Astrocyte (in vitro differentiated cells and primary cell): ENCODE measurements at places on chromosomes 2 and 18. TPM values are rescaled to one million over a fixed set of nuclear protein-coding genes. Genes with fewer than 3 reads are reported as not detected.
A peak's percentile ranks its signal among the peaks of the same experiment; 100 is the strongest.

DNA sequence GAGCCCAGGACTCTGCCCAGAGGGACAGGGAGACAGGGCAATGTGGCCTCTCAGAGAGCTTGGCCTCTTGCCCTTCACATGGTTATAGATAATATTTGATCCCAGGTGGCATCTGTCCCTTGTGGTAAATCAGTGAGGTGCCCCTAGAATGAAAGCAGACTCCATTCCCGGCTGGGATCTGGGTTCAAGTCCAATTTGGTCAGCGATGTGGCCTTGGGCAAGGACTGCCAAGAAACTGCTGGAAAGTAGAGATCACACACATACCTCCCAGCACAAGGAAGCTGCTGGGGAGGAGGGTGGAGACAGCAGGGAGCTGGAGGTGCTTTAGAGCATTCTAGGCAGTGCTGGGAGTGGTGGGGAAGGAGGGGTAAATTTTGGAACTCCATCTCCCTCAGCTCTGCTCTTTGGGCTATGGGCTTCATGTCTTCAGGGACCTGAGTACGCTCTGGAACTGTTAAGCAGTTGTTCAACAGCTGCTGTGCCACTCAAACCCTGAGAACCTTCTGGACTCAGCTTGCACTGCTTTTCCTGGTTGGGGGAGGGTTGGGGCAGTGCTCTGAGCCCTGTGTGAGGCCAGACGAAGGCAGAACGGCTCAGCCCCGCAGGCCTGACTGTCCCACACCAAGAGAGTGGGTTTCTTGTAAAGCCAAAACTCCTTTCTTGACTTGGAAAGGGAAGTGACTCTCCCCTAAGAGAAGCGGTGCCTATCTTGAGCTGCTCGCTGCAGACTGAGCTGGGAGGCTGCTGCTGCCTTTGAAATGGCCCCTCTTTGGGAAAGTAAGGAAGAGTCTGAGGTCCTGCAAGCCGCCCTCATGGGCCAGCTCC, 23.0 kb downstream of the INPP5D start:
- DNase-seq = no peak

- DNase-seq = peak; percentile 39
Measured at GRCh38 chr2:105576440-105577241, 168.1 kb upstream of the NCK2 start.

DNA sequence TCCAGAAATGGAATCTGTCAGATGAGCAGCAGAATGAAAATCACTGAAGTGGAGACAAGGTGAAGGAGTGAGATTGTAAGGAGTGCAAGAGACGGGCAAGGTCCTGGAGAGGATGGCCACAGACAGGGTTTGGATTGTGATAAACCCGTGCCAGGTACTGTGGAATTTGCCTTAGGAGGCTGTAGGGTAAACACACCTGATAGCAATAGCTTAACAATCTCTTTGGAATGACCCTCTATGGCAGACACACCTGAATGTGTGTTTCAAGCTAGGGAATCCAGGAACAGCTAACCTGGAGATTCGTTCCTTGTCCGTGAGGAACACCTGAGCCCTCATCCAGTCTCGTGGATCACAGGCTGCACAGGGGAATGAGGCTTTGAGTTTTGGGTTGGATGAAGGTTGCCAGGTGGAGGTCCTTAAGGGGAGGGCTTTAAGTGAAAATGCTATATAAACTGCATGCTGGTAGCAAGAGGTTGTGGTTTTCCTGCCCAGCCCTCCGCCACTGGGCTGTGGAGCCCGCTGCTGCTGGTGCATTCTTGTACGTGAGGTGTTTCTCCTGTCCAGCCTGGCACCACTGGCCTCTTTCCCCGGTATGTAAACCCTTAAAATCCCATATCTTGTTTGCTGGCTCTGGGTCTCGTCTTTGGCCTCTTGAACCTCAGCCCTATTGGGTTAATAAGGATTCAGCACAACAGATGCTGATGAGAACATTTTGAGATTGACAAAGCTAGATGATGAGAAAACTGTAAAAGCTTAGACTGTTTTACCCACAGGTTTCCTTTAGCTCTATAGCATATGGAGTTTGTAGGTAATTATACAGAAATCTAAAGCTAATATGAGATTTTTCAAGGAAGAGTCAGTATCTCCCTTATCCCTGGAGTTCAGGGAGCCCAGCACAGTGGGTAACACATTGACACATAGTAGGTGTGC, 117.9 kb downstream of the ARHGAP15 start:
- DNase-seq = no peak

GRCh38 chr2:12720278-12720620, 3.5 kb downstream of the TRIB2 start:
- no peak for DNase-seq

- no peak for DNase-seq
Measured at GRCh38 chr2:217825469-217826235, 177.1 kb downstream of the TNS1 start.

GRCh38 chr2:55720417-55720816, 26.8 kb upstream of the PNPT1 start:
- no peak for DNase-seq

DNA sequence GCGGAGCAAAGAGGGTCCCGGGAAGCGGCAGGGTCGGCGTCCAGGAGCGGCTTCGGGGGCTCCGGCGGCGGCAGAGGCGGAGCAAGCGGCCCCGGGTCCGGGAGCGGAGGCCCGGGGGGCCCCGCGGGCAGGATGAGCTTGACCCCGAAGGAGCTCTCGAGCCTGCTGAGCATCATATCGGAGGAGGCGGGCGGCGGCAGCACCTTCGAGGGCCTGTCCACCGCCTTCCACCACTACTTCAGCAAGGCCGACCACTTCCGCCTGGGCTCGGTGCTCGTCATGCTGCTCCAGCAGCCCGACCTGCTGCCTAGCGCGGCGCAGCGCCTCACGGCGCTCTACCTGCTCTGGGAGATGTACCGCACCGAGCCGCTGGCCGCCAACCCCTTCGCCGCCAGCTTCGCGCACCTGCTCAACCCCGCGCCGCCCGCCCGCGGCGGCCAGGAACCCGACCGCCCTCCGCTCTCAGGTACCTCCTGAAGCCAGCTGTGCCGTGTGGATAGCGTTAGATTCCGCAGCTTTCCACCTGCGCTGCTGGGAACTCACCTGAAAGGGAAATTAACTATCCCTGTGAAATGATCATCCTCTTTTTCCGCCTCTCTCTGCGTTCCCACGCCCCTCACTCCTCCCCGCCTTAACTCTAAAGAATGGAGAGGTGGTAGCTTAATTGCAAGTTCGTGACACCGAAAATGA, 472 bp downstream of the CNOT11 start:
- peak; percentile 57 for DNase-seq

- no peak for DNase-seq
Measured at GRCh38 chr18:65721619-65722018, 29.2 kb upstream of the CDH7 start.

- no peak for DNase-seq
Measured at GRCh38 chr2:219082332-219082958, 21.7 kb upstream of the IHH start.

DNA sequence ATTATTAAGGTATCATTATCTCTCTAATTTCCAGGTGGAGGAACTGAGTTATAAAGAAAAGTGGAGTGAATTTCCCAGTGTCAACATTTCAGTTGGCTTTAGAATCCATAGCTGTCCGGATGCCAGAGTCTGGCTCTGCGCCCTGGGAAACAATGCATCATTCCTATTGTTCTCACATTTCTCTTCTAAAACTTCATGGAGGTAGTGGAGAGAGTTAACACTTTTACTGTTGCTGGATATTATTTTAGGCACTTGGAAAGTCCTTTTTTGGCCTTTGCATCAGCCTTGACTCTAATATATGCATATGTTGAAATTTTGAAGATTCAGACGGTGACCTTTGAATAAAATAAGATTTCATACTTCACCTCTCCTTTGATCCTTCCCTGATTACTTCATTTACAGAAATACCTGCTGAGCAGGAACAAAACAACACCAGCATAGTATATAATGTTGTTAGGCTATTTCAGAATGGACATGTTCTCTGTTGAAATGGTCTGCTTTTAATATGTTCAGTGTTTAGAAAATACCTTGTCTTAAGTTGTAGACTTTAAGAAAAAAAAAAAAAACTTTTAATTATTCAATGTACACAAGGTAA, 148.8 kb downstream of the EPHA4 start:
- peak; percentile 61 for DNase-seq

GRCh38 chr2:64342195-64343099, 111.5 kb upstream of the LGALSL start:
- no peak for DNase-seq

- DNase-seq = peak; percentile 56
Measured at GRCh38 chr18:55838841-55839240, 250.8 kb upstream of the TCF4 start.

- peak; percentile 47 for DNase-seq
Measured at GRCh38 chr18:4125224-4125623, 329.9 kb downstream of the DLGAP1 start.

DNA sequence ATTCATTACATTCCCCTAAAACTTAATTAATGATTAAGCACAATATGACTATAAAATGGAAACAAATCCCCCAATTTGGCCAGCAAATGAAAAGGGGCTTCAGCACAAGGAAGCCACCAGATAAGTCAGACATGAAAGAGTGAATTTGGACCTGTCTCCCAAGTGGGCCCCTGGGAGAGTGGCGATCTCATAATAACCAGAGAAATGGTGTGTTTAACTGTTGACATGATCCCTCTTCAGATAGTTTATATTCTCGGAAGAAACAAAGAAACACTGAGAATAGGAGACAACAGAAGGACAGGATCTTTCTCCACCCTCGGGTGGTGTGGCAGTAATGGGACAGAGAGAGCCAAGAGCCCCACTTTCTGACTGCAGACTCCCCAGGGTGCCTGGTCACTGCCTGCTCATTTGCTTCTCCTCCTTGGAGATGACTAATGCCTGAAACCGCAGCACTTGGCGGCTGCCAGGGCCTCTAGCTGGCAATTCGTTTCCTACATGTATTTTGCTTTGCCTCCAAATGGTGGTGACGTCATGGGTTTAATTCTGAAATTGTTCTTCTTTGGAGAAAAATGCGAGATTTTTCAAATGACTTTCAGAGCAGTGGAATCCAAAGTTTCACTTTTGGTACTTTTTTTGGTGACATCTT, 46.4 kb upstream of the SPP2 start:
- peak; percentile 97 for DNase-seq

GRCh38 chr2:15640261-15640711, 48.6 kb downstream of the DDX1 start:
- peak; percentile 76 for DNase-seq

- peak; percentile 32 for DNase-seq
Measured at GRCh38 chr18:9612215-9612830, 2.0 kb downstream of the PPP4R1 start.

DNA sequence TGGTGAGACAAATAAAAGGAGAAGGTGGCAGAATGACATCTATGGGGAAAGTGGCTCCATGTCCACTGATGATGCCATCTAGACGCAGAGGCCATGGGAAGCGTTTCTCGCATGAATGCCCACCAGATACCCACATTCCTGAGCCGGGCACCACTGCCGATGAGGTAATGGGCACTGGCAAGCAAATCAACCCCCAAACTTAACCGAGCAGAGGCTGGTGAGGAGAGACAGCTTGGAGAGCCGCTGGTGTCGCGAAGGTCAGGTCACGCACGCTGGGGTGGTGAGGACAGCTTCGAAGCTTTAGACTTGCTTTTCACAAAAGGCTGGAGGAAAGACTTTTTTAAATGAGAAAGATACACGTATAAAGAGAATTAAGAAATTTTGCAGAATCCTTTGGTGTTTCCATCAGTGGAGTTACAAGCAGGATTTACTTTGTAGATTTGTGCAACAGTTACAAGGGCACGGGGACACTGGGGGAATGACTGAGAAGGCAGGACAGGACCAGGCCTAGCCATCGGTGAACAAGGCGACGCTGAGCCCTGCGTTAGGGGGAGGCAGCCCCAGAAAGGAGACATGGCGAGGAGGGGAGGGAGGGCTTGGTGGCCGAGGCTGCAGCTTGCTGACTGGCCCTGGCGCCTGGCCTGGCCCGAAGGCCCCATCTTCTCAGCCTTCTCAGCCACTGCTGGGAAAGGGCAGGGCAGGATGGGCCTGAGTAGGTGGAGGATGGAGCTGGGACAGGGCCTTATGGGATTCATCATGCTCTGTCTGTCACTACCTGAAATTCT, 83.9 kb upstream of the HDAC4 start:
- DNase-seq = no peak

DNA sequence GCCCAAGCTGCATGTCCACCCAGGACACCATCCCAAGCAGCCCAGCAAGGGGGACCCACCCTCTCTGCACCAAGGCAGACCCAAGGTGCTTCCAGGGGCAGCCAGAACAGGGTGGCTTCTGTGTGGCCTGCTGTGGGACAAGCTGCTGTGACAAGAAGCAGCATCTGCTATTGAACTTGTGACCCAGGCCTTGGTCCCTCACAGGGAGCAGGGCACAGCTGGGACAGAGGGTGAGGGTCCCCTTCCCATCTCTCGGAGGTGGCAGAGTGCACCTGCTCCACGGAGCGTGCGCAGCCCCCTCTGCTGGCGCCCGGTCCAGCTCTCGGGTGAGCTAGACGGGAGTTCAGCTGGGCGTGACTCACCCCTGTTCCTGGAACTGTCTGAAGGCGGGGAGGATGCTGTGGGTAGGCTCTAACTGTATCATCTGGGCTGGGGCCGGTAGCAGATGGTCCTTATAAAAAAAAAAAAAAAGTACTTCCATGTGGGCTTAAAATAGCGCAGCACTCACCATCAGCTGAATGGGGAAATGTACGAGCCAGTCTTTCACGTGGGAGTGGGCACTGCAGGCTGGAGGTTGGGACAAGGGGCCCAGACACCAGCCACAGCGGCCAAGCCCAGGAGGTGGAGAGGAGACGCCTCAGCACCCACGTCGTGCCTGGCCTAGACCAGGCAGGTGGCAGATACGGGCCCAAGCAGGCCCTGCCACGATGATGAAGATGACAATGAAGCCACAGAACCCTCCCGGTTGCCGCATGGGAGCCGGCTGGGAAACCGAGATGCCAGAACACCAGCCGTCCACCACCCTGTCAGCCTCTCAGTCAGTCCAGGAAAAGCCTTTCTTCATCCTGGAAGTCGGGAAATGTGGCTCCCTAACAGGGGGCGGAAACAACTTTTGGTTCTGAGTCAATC, 136.8 kb upstream of the ID2 start:
- DNase-seq = peak; percentile 93

GRCh38 chr2:237674731-237675276, 47.4 kb downstream of the LRRFIP1 start:
- peak; percentile 91 for DNase-seq

- peak; percentile 32 for DNase-seq
Measured at GRCh38 chr2:207694811-207695281, 16.6 kb upstream of the CCNYL1 start.

The AGXT gene
- total RNA-seq = not detected in 2 replicates

The CCDC150 gene
- total RNA-seq = 2.2 and 4.4 TPM in 2 replicates

The AQP12B gene
- not detected in 2 replicates for total RNA-seq

The ZNF532 gene
- 128 and 135 TPM in 2 replicates for total RNA-seq

The WNT10A gene
- 0.91 and 2.5 TPM in 2 replicates for total RNA-seq

The MAPK4 gene
- 0.11 TPM in 1 of 2 replicates, not detected in the other for total RNA-seq

The GPATCH11 gene
- total RNA-seq = 5.5 and 5.7 TPM in 2 replicates

The CHST10 gene
- 11.1 and 12.7 TPM in 2 replicates for total RNA-seq

The EPAS1 gene
- total RNA-seq = 42.8 and 42.9 TPM in 2 replicates

The LOXHD1 gene
- total RNA-seq = not detected in 2 replicates
